Activated CD8-positive, alpha-beta memory T cell treated with anti-CD3 and anti-CD28 coated beads for 48 hours (primary cell): ENCODE measurements at places on chromosomes 7 and 10.

GRCh38 chr7:2104107-2104710, 128.5 kb downstream of the MAD1L1 start:
- peak; percentile 29 for DNase-seq

GRCh38 chr10:88057720-88058119, 194.3 kb downstream of the PTEN start:
- no peak for DNase-seq

GRCh38 chr10:15069230-15069629, 19.3 kb downstream of the ACBD7 start:
- DNase-seq: no peak

DNA sequence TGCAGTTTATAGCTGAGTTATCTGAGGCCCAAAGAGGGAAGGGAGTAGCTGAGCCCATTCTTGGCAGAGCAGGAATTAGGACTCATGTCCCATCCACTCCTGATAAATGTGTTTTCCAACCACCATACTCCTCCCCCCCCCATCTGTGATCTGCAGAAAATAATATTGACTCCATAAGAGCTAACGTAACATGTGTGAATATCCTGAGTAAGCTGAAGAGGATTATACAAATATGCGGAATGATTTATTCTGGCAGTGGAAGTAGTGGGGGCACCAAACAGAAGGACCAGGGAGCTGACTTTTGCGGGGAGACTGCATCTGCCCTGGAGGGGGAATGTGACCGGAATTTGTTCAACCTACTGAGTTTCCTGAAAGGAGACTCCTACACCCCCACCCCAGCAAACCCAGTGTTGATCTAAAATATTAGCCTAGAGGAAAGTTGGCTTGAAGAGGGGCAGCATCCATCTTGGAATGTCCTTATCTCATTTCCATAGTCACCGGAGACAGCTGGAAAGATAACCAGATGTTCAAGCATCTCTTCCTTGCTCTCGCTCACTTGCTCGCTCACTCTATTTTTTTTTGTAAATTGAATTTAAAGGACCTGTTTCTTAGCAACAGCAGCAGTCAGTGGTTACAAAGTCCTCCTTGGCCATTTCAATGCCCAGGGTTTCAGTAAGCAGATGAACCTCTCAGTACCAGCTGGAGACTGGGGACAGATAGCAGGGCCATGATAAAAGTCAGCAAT, 114.7 kb downstream of the RPS24 start:
- no peak for DNase-seq

DNA sequence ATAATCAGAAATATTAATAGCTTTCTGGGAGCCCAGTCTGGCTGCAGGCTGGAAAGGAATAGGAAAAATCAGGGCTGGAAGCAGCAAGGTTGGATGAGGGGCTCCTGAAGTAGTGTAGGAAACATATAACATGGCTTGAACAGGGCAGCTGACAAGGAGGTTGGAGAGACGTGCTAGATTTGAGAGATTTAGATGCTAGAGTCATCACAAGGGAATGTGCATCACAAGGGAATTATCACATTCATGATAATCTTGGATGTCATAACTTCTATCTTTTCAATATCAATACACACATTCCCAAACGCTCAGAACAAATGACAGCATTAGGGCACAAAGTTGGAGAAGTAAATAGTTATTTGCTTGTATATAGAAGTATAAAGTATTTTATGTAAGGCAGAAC, 120.9 kb upstream of the EGFR start:
- no peak for DNase-seq

- no peak for DNase-seq
Observed at GRCh38 chr7:76304888-76305375, 2.5 kb downstream of the HSPB1 start.

- no peak for DNase-seq
Observed at GRCh38 chr7:88357781-88358525, 51.3 kb upstream of the STEAP4 start.

- no peak for DNase-seq
Observed at GRCh38 chr10:98357194-98357822, 57.7 kb downstream of the PYROXD2 start.

DNA sequence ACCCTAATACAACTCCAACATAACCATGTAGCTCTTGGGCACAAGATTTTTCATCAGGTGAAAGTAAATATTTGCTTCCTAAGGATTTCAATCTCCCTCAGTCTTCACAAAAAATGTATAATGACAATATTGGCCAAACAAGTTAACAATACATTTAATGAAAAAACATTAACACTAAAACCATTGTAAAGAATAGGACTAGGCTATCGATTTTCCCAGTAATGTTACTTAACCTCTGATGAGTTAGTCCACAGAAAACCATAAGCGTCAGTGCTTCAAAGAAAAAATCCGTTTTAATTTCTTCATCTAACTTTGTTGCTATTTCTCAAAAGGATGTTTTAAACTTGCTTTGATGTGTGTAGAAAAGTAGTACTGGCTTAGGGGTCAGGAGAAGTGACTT, 1.2 kb downstream of the ZNF33B start:
- no peak for DNase-seq

GRCh38 chr10:130932326-130933007, 379.1 kb downstream of the TCERG1L start:
- DNase-seq: no peak

GRCh38 chr7:104604706-104605105, 276.3 kb downstream of the LHFPL3 start:
- no peak for DNase-seq
